Activated T-helper 9 cell treated with anti-CD3 and anti-CD28 coated beads, Interleukin-2, amount 50 U/mL, for 16 hours (primary cell): ENCODE measurements at places on chromosomes 13 and 19.
A peak's percentile ranks its signal among the peaks of the same experiment; 100 is the strongest.

GRCh38 chr13:103540382-103540765 lies 474.2 kb upstream of the SLC10A2 start:
- no peak for DNase-seq

DNA sequence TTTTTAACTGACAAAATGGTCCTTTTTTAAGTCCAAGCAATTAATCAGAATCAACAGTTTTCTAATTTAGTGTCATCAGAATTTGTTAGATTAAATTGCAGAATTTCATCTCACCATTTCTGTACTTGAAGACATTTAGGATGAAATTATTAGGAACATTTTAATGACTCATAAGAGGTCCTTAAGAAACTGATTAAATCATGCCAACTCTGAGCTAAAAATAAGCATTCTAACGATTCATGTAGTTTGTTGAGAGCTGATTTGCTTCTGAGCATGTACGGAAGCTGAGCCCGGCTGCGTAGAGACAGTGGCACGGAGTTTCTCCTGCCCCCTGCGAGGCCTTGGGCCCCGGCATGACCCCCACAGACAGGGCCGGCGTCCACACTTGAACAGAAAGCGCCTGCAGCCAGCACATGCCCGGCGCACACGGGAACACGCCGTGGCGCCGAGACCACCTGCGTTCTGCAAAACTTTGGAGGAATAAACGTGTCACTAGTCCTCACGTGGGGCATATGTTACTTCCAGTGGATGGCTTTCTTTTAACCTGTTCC lies 89.7 kb upstream of the MCF2L start:
- DNase-seq = no peak

DNA sequence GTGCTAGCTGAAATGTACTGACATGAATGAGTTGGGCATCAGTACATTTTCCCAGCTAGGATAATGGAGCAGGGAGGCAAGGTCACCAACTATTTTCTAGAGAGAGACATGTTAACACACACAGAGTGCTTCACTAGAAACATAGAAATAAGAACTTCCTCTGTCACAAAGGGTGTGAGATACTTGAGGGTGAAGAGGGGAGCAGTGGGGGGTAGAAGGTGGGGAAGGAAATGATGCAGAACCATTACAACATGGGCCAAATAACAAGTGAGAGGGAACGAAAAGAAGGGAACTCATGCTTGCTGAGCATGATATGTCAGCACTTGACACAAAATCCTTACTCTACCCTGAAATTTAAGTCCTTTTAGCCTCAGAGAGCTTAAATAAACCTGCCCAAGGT lies 87.8 kb upstream of the RFC3 start:
- DNase-seq = no peak

DNA sequence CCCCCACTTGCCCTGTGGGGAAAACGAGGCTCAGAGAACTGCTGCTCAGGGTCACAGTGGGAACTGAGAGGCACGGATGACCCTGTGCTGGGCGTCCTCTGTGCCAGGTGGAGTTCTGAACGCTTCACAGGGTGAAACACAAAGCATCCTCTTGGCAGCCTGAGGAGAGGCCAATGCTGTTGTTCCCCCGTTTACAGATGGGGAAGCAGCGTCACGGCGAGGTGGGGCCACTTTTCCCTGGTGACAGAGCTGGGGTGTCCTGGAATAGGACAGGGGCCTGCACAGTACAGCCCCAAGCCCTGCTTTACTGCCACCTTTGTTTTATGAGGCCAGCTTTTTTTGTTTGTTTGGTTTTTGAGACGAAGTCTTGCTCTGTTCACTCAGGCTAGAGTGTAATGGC lies 22.1 kb downstream of the DHX34 start:
- no peak for DNase-seq

- DNase-seq = no peak
These were observed 311.7 kb downstream of the TBC1D4 start for GRCh38 chr13:75170311-75170710.

DNA sequence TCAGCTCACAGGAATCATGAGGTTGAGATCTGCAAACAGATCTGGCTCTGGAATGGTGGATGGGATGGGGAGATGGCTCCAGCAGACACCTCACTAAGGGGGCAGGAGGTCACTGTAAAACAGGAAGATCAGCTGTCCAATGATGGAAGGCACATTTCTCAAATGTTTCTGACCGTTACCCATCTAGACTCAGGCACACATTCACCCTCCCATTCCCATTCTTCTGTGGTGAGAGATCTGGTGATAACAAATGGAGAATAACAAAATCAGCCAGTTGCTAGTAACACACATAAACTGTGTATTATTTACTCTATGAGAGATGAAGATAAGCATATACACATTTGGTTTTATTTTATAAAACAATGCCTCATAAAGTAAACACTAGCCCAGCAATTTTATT lies 235.9 kb downstream of the TSHZ3 start:
- no peak for DNase-seq

DNA sequence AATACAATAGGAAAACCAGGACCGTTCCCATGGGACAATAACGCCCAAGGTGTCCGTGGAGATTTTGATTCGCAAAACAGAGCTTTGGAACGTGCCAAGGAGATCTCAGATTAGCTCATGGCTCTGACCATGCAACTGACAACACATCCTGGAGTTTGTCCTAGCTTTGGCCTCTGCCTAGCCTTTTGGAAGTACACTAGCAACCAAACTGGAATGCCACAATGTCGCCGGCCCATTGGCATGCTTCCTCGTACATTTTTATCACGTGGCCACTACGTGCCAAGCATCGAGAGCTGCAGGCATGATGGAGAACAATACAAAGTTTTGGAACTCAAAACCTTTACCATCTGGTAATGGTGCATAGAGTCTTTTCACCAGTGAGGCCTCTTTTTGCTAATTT lies 256.5 kb downstream of the DCLK1 start:
- no peak for DNase-seq

DNA sequence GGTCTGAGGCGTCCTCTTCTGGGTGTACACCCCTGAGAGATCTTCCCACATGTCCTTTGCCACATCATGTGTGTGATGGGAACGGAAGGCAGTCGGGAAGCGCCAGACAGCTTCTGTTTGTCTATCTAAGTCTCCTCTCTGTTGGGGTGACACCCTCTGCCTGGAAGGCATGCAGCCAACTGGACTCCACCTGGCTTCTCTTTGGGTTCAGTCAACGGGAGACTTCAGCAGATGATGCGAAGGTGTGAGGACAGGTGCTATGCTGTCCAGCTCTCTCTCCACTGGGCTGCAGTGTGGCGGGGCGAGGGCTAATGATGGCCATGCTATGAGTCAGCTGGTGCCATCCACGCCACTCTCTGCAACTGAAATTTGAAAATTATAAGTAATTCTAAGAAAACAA lies 14.3 kb upstream of the SBK3 start:
- no peak for DNase-seq

DNA sequence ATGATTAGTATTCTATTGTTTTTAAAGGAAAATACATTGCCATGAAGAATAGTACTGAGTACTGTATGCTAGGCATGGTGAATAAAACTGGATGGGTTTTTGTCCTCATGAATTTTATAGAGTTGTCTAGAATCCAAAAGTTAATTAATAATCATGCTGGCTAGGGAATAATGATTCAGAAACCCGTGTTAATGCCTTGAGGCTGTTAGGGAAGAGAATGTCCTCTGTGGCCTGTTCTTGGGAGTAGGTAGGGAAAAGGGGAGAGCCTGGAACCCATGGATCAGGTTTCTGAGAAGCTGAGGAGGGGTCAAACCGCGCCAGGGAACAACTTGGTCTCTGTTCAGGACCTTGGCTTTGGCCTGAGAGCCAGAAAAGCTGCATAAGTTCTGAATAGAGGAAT lies 1376.3 kb upstream of the SLC10A2 start:
- no peak for DNase-seq

DNA sequence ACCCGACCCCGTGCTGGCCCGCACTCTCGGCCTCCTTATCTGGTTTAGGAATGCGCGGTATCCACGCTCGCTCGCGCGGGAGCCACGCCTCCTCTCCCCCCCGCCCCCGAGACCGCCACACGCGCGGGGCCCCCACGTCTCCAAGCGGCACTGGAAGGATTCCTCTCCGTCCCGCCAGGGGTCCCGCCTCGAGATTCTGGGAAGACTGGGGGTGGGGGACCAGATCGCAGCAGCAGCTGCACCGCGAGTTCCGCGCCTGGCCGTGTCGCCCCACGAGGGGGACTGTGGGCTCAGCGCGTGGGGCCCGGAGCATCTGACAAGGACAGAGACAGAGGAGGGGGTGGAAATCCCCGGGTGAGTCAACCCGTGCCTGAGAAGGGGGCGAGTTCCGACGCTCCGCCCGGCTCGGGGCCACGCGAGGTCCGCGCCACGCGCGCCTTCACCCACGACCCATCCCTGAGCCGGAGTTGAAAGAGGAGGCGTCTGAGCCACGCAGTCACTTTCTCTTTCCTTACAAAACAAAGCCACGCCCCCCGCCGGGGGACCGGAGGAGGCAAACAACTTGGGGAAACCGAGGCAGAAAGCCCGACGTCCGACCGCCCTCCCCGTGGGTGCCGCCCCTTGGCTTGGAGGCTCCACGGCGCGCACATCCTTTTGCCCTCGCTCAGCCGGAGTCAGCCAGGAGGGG lies 814 bp downstream of the S1PR2 start:
- DNase-seq = peak; percentile 70

- DNase-seq = peak; percentile 20
These were observed 9.7 kb downstream of the CTU1 start for GRCh38 chr19:51098365-51099046.

- DNase-seq = no peak
These were observed 34.1 kb upstream of the GAS6 start for GRCh38 chr13:113897966-113898365.

DNA sequence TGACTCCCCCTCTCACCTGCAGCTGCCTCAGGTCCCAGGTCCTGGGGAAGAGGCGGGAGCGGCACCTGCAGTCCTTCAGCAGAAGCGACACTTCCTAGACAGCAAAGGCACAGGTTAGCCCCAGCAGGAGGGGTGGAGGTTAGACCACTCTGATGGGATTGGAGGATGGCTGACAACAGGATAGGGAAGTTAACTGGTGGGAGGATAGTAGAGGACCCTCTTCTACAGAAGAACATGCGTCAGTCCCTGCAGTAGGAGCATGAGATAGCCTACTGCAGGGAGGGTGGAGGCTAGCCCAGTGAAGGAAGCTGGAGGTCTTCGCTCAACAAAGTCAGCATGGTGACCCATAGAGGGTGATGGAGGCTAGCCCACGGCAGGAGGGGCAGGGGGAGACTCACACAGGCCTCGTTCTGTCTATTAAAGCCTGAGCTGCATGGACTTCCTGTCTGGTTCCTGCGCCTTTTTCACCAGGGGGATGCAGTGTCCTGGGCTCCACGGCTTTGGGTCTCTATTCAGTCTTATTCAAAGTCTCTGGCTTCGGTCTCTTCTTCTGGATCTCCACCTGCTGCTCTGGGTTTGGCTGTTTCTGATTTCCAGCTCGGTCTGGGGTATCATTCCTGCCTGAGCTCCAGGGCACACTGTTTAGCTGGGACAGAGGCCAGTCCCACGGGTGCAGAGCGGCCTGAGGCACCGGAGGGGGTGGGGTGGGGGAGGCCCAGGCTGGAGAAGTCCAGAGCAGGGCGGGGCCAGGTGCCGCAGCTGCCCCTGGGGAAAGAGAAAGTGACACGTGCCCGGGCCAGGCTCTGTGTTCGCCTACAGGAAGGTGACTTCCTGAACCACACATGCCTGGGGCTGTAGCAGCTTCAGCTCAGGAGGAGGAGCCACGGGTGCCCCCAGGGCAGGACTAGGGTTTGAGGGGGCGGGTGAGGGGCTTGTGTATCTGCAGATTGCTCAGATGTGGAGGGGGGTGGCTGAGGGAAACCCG lies 7.3 kb downstream of the IFNL3 start:
- DNase-seq = no peak

GRCh38 chr19:48844472-48844871 lies 8.2 kb upstream of the HSD17B14 start:
- DNase-seq = no peak

DNA sequence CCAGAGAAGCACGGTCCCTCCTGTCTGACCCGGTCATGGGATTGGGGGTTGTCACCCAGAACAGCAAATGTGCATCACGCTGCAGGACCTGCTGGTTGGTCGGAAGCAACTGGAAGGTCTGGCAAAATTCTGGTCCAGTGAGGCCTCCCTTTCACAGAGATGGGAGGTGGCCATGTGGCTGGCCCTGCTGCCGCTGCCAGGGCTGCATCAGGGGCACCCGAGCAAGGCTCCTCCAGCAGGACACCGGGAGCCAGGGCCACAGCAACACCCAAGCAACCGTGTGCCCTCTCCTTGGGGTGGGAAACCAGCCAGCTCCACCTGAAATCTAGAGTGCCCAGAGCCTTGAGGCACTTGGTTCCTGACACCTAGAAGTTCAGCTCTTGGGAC lies 11.5 kb upstream of the GAS6 start:
- no peak for DNase-seq

GRCh38 chr19:670609-671075 lies 5.5 kb upstream of the FSTL3 start:
- DNase-seq = no peak

DNA sequence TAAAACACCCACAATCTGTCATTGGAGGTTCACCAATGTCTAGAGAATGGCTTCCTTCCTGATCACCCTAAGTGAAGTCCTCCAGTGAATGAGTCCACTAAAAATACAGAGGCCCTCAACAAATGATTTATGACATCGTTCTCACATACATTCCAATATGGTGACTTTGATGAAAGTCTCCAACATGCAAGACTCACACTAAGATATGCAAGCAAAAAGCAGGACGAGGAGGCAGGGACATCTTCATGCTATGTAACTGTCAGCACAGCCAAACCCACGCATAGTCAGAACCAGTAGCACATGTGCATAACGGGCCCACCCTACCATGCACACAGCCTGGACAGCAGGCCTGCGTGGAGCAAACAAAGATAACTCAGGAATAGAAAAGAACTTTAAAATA lies 16.6 kb upstream of the LSM14A start:
- no peak for DNase-seq

DNA sequence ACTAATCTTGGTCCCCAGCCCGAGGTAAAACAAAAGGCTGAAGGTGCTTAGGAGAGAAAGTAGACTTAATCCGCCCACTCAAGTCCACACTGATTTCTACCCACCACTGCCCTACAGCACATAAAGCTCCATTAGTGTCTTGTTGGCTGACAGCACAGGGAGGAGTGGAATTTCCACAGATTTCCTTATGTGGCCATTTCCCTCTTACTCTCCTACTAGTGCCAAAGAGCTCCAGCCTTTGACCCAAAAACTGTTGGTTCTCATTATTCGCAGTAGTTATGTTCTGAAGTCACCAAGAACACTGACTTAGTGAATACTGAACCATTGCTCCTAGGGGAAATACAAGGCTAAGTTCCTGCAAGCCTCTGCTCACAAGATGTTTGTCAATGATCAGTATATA lies 61.2 kb downstream of the RAB20 start:
- no peak for DNase-seq

GRCh38 chr19:5128936-5129389 lies 160.1 kb downstream of the KDM4B start:
- DNase-seq = no peak

DNA sequence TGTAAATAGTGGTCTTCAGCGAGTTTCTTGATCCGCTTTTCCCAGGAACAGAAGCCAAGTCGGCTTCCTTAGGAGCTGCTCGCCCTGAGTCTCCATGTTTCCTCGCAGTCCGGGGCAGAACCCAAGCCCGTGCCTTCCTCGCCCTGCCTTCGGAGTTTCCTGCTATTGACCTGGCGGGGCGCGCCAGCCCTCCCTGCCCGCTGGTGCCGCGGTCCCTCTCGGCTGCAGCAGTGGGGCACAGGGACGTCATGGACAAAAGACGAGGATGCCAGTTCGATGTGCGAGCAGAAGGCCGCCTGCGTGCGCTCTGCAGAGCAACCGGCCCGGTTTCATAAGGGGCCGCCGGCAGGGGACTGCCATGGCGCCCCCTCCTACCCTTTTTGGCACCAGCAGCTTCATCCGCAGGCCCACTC lies 156.6 kb downstream of the TM9SF2 start:
- peak; percentile 16 for DNase-seq
